ENCODE measurements at places on chromosomes 12 and 14.

GRCh38 chr12:50313256-50313931 lies 30.1 kb upstream of the LIMA1 start:
- no peak for DNase-seq

- DNase-seq, result no peak
Observed at GRCh38 chr14:78673845-78674244, 503.7 kb downstream of the NRXN3 start.

DNA sequence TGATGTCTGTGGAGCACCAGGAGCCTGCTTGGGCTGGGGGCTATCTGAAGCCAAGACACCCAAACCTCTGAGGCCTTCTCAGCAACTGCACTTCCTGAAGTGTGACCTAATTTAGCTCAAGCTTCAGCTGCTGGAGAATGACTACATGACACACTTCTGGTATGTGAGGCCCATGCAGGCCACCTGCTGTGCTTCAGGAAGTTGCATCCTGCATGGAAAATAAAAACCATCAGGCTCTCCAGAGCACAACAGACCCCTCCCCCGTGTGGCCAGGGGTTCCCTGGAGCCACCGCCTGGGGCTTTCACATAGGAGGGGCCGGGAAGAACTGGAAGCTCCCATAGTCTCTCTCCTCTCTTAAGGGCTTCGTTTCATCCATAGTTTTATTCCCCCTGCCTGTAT lies 217.7 kb downstream of the SLC15A4 start:
- no peak for DNase-seq

DNA sequence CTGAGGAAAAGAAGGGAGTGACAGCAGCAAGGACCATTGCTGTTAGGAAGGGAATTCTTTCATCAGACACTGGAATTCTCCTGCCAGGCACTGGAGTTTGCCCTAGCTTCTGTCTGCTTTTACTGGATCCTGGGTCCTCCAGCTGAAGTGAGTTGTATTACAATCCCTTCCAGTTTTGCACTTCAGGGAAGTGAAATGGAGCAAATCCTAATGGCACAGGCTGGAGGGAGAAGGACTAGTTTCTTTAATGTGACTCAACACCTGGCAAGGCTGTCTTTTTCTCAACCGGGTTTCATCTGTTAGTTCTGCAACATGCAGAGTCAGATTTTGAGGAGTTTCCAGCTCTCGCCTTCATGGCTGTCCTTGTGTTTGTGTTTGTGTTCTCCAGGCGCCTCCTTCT lies 45.8 kb downstream of the ETV6 start:
- DNase-seq, result peak; percentile 69

GRCh38 chr12:56104815-56105608 lies 653 bp downstream of the PA2G4 start:
- DNase-seq, result no peak

- no peak for DNase-seq
Observed at GRCh38 chr12:102438827-102439210, 41.5 kb downstream of the IGF1 start.

- DNase-seq, result no peak
Observed at GRCh38 chr14:51990488-51990887, 1.1 kb downstream of the RTRAF start.

GRCh38 chr14:74859757-74860552 lies 16.0 kb downstream of the PROX2 start:
- DNase-seq, result no peak

GRCh38 chr12:8499616-8500015 lies 13.7 kb upstream of the CLEC4D start:
- no peak for DNase-seq

DNA sequence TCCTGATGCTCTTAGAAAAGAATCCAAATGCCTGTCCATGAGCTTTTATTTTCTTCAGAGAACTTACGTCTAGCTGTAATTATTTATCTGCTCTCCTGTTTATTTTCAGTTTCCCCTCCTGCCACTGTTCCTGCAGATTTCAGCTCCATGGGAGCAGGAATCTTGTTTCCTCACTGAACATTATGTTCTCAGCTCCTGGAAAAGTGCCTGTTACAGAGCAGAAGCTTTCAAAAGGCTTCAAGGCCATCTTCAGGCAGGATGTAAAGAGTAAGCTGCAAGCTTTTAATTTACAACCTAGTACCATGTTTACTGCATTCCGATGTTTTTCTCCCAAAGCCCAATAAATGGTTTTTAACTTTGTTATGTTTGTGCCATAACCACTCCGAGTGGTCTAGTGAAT lies 98.4 kb upstream of the BTG1 start:
- DNase-seq, result peak; percentile 27

GRCh38 chr12:110545812-110546211 lies 37.3 kb downstream of the PPTC7 start:
- DNase-seq, result no peak

GRCh38 chr14:89575386-89576061 lies 158.5 kb upstream of the FOXN3 start:
- no peak for DNase-seq

DNA sequence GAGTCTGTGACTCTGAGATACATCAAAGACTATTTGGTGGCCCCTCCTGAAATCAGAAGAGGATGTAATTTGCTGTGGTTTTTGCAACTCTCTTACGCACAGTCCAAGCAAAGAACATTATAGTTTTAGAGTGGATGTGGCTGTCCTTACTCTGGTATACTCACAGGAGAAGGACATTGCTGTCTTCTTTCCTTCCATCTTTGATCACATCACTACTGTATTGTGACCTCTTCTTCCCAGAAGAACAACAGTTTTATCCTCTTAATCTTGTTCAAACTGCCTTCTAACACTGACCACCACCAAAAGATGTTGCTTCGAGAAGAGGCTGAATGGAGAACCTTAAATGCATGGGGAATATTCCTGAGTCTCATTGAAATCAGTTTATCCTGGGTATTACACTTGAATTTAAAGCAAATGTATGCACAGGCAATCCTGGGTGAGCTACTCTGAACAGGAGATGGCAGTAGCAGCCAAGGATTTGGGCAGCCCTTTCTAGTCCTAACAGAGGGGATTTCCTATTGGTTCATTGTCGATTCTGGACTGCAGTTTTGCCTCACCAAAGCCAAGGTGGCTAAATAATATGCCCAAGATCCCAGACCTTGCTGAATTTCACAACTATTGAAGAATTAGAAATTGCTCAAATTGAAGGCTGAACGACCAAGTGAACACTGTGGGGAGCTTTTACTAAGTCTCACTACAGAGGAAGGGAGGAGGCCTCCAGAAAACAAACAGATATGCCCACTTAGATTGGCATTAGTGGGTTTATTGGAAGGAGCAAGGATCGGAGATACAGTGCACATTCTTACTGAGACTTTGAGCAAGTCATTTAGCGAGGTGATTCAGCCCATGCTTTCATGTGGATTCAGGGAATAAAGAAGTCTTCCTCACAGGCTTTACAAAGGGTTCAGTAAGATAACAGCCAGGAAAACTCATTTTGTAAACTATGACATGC lies 282.8 kb downstream of the PAWR start:
- DNase-seq, result peak; percentile 90

- no peak for DNase-seq
Observed at GRCh38 chr12:107583551-107583950, 102.0 kb upstream of the PWP1 start.

DNA sequence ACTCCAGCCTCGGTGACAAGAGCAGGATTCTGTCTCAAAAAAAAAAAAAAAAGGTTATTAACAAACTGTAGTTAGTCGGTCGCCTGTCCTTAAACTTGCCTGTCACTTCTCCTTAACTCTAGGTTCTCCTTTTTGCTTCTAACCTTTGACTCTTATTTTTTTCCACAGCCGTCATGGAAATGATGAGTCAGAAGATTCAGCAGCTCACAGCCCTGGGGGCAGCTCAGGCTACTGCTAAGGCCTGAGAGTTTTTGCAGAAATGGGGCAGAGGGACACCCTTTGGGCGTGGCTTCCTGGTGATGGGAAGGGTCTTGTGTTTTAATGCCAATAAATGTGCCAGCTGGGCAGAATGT lies 418 bp upstream of the MYG1 start:
- peak; percentile 16 for DNase-seq

- no peak for DNase-seq
Observed at GRCh38 chr12:131076791-131077747, 123.4 kb downstream of the ADGRD1 start.

GRCh38 chr12:10540776-10541205 lies 35.1 kb downstream of the EIF2S3B start:
- DNase-seq, result peak; percentile 18

DNA sequence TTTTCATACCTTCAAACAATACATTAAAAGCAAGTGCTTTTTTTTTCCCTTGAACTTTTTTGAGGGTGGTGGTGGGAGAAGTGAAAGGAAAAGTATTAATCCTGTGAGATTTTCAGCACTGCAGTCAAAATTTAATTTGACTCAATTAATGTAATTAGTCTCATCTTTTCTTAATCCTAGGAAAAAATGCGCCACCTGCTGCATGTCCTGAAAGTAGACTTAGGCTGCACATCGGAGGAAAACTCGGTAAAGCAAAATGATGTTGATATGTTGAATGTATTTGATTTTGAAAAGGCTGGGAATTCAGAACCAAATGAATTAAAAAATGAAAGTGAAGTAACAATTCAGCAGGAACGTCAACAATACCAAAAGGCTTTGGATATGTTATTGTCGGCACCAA lies 52.2 kb downstream of the SPATA7 start:
- no peak for DNase-seq

GRCh38 chr12:4355156-4356040 lies 24.1 kb downstream of the FGF23 start:
- DNase-seq, result no peak

DNA sequence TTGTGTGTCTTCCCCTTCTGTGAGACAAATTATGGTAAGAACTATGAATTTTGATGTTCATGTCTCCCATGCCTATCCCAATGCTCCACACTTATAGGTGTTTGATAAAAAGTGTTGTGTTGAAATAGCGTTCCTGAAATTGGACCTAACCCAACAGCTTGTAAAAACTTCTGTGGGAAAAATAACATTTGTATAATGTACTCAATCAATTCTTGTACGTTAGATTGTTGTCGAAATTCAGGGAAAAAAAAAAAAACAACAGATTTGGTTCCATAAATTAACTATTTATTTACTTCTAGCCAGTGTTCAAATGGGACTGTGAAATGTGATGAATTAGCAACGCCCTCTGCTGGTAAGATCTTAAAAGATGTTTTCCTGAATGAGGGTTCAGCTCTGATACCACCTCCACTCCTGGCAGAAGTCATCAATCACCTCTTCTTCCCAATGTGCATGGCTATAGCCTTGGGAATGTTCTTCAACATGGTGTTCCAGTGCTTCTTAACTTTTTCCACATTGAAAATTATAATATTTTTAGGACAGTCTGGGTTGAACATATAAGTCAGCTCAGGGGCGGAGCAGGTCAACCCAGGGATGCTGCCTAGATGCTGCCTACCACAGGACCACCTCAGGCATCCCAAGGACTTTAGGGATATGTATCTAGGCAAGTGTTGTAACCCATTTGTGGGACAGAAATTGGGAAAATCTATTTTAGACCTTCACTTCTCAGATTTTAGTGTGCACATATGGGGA lies 170.6 kb downstream of the OTOGL start:
- DNase-seq, result peak; percentile 37

GRCh38 chr12:132955094-132956010 lies 754 bp downstream of the ZNF605 start:
- peak; percentile 12 for DNase-seq

DNA sequence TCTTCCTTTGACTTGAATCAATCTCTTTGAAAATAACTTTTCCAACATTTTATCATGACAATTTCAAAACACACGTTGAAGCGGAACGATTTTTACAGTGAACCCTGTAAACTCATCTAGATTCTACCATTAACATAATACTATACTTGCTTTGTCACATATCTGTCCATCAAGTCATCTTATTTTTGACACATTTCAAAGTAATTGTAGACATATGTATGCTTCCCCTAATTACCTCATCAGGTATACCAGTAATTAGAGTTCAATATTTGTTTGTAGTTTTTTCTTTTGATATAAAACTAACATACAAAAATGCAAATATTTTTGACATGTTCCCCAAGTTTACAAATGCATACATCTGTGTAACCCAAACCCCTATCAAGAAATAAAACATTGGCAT lies 140.4 kb downstream of the DACT1 start:
- DNase-seq, result no peak

GRCh38 chr14:75333606-75334548 lies 55.2 kb downstream of the FOS start:
- no peak for DNase-seq

DNA sequence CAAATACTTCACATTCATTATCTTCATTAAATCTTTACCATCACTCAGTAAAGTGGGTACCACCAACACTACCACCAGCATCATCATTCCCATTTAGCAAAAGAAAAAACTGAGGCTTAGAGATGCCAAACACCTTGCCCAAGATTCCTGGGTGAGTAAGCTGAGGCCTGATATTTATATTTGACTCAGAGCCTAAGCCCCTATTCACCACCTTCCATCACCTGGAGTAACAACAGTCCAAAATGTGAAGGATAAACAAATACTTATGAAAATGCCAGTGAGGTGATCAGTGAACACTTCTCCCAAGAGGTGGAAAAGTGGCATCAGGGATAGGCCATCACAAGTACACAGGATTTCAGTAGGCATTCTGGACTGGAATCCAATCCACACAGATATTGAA lies 3.7 kb downstream of the SLC38A1 start:
- DNase-seq, result no peak

- DNase-seq, result no peak
Observed at GRCh38 chr12:724194-724855, 28.1 kb upstream of the WNK1 start.

All from astrocyte of the cerebellum (primary cell).